ENCODE measurements at places on chromosomes 6 and 20.

GRCh38 chr6:75296811-75297779 is 12.5 kb upstream of the TMEM30A start:
- DNase-seq, result peak; percentile 15

GRCh38 chr6:146543211-146543939 is at the start of gene RAB32:
TSS of gene RAB32 (plus strand) at chr6:146543833. CDS start at chr6:146543872, 39 bp downstream.
- DNase-seq, result no peak

DNA sequence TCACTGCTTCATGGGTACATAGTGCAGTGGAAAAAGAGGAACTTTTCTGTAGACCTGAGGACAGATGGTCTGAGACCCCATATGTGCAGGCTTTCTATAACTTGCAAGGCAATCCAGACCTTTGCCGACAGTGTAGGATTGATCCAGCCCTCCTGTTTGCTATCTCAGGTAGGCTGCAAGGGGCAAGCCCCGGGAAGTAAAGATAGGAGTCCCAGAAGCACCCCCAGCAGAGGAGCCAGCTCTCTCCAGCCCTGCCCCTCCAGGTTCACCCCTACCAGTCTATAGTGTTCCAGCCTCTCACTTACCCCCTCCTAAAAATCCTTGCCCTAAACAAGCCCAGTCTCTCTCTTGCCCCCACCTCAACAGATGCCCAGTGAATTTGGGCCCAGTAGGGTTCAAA is 96.2 kb downstream of the FAXC start:
- no peak for DNase-seq

GRCh38 chr6:134357022-134357487 is 39.1 kb upstream of the SGK1 start:
- DNase-seq, result no peak

DNA sequence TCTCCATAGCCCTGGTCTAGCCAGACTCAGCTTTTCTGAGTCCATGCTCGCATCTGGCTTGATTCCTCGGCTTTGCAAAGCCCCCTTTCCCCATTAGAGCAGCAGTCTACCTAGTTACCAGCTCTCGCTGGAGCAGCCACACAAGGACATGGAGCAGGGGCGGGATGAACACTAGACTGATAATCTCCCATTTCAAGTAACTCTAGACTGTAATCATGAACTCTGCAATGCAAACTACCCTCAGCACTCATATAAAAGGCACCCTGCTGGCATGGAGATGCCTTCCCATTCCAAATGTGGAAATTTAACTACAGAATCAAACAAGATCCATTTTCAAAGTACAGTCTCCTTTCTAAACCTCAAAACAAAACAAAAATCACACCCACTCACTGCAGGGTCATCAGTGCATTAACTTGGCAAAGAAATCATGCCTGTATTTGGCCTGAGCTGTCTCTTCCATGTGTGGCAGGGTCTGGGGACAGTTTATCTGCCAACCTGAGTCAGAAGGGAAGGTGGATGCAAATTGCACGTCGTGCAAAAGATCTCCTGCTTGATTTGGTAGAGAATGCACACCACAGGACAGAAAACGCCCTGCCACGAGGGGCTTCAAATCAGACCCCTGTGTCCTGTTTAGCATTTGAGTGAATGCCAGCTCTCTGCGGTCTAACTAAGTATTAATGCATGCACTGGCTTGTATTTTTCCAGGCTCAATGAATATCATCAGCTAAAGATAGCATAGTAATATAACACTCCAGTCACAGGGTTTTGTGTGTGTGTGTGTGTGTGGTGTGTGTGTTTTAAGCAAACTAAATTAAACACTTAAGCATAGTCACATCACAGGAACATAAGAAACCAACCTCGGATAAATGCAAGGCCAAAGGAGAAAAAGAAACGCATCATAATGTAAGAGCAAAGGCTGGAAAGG is 85.3 kb downstream of the MYLK4 start:
- no peak for DNase-seq

- DNase-seq, result no peak
Measured at GRCh38 chr6:169930799-169931198, 179.4 kb downstream of the ERMARD start.

DNA sequence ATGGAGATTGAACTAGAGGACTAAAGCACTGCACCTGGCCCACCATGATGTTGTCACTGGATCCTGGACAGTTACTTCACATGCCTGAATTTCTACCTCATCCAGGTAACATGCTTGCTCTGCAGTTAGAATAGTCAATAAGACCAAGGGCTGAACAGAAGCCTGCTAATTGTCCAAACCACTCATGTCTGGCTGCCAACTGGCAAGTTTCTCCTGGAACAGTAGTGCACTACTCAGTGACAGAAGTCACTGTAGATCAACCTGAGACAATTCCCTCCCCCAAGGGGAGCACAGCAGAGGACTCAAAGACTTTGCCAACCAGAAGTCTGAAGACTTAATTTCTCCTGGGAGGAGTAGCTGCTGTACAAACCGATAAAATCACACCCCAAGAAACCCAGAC is 454.6 kb upstream of the MARCKS start:
- DNase-seq, result no peak

DNA sequence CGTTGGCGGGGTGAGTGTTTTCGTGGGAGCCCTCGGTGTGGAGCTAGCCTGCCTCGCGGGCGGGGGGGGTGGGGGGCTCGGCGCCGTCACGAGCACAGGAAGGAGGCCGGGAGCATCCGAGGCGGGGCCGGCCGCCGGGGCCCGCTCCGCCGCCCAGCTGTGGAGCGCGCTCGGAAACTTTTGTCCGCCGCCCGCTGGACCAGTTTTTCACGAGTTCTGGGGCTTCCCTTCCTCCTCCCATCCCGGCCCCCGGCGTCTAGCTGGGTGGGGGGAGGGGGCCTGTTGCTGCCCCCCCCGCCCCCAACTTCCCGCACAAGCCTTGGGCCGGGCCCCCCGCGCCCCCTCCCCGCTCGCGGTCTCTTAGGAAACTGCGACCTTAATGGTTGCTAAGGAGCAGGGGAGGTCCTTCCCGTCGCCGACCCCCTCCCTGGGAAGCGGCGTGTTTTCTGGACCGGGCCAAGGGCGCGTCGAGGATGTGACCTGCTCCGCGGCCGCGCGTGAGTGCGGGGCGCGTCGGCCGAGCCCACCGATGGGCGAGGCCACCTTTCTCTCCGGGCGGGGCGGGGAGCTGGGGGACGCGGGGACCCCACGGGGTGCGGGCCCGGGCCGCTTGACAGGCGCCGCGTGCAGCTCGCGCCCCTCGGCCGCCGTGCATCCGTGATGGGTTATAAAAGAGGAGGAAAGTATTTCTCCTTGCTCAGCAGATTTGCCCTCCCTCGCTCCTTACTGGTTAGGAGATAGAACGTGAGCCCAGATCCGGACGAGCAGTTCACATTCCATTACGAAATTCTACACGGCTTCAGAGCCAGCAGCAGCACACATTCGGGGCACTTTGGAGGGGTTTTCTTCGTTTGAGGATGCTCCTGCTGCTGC is 1.4 kb downstream of the RREB1 start:
- DNase-seq, result no peak

DNA sequence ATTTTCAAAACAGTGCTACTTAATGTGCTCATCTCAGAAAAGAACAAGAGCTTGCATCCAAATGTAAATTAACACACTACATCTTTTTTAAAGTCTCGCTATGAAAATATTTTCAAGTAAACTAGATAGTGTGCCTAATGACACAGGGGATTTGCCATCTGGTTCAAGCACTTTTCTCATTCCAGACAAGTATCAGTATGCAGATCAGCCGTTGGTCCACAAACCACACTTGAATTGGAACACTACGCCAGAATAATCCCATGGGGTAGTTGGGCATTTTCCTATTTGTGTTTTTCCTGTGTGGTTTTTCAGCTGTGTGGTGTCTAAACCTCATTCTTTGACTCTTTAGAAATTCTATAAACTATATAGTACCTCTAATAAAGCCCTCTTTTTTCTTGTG is 256.2 kb downstream of the EPHA7 start:
- DNase-seq, result no peak

GRCh38 chr20:36439040-36439730 is 102.1 kb upstream of the MYL9 start:
- DNase-seq, result peak; percentile 31

- DNase-seq, result no peak
Measured at GRCh38 chr20:54545676-54546358, 70.4 kb downstream of the DOK5 start.

GRCh38 chr20:32753731-32754130 is 8.5 kb upstream of the DNMT3B start:
- no peak for DNase-seq

- no peak for DNase-seq
Measured at GRCh38 chr6:34571388-34571787, 15.3 kb upstream of the SPDEF start.

GRCh38 chr6:115617031-115617430 is 443.7 kb downstream of the FRK start:
- DNase-seq, result no peak

DNA sequence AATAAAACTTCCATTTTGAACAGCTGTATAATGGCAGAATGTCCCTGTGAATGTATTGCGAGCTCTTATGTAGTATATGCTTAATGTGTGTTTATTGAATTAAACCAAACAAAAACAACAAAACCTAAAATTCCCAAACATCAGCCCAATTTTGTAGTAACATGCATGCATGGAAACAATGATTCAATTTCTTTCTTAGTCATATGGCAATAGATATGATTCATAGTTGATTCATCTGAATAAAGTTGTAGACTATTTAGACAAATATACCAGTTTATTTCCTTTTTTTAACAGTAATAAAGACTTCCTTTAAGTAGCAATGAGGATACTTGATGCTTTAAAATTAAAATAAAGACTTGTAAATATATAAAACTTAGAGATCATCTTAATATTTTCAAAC is 670.6 kb downstream of the CD109 start:
- DNase-seq, result no peak

GRCh38 chr6:1708122-1708521 is 98.4 kb downstream of the FOXC1 start:
- no peak for DNase-seq

GRCh38 chr20:51318058-51318949 is 224.2 kb downstream of the NFATC2 start:
- peak; percentile 3 for DNase-seq

DNA sequence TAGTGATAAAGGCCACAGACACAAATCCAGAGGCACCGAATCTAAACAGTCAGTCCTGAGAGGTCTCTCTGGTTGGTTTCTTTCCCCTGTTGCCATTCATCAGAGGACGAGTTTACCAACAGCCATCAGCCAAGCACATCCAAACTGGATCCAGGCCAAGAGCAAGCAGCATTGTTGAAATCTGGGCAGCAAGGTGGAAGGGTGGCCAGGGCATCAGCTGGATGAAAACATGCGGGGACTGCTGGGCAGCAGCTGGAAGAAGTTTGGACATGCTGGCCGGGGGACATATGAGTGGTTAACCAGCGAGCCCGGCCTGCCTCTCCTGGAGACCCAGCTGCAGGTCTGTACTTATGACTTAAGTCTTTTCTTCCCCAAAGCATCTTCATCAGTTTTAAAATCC is at the start of gene SMIM28:
Gene SMIM28, plus strand, starts transcription at position 62 of the 400 bp plus-strand sequence. Its CDS starts 168 bp downstream, at position 230.
- peak; percentile 55 for DNase-seq

DNA sequence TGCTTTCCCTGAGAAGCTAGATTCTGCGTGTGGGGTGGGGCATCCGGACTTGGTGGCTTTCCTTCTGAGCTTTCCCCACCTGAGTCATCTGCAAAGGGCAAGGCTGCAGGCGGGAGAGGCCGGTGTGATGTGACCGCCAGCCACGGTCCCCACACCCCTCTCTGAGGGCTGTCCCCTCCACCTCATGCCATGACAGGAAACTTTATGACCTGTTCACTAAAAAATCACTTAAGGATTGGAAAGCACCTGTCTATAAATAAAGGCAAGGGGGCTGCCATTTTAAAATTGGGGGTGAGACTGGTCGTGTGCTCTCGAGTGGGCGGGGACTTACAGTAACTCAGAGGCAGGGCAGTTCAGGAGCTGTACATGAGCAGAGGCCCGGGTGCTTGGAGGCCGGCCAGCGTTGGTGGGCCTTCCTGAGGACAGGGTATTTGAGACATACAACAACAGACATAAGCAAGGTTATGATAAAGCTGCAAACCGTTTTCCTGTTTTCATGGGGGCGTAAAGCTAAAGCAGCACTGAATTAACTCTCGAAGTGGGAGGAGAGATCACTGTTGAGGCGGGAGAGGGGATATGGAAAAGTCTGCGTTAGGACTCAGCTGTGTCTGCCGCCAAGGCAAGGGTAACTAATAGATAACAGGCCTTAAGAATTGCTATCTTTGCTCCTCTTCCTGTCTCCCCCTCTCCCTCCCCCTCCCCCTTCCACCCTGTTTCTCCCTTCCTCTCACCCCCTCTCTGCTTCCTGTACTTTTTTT is 16.1 kb upstream of the SERPINB1 start:
- DNase-seq, result peak; percentile 19

- DNase-seq, result no peak
Measured at GRCh38 chr6:147311218-147311617, 107.0 kb downstream of the STXBP5 start.

DNA sequence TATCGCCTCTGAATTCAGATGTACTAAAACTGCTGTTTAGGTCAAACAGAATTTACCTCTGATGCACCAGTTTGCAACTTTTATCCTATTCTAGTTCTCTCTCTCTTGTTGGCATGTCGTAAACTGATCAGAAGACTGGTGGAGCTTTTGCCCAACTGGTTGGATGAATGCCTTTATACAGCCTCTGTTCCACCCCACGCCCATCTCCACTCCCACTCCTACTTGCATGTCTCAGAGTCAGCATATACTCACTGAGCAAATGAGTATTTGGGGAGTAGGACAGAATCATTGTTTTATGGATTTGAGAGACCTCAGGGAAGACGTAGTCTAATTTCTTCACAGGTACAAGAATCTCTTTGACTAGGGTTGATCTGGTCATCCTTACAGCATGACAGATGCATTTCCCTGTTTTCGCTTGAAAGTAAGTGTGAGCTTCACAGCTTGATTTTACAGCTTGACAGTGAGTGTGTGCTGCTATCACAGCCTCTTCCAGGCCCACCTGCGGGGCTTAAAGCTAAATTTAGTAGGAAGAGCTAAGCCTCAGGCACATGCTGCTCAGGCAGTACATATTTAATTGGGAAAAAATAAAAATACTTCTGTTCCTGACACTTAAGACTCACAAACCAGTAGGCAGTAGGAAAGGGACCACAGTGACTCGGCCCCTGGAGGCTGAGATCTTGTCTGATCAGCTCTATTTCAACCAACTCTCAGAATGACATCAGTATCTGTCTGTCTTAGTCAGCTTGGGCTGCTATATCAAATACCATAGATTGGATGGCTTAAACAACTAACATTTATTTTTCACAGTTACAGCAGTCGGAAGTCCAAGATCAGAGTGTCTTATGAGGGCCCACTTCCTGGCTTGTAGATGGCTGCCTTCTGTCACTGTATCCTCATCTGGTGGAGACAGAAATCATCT is 30.4 kb downstream of the TRMT6 start:
- no peak for DNase-seq

Data from SHP77 treated with DMSO at 0.1 percent for 48 hours (cell line).